Activated CD4-positive, alpha-beta T cell treated with anti-CD3 and anti-CD28 coated beads for 24 hours (primary cell): ENCODE measurements at places on chromosomes 12 and 14.

GRCh38 chr12:108255252-108255602 lies 83.9 kb downstream of the CMKLR1 start:
- DNase-seq = no peak

DNA sequence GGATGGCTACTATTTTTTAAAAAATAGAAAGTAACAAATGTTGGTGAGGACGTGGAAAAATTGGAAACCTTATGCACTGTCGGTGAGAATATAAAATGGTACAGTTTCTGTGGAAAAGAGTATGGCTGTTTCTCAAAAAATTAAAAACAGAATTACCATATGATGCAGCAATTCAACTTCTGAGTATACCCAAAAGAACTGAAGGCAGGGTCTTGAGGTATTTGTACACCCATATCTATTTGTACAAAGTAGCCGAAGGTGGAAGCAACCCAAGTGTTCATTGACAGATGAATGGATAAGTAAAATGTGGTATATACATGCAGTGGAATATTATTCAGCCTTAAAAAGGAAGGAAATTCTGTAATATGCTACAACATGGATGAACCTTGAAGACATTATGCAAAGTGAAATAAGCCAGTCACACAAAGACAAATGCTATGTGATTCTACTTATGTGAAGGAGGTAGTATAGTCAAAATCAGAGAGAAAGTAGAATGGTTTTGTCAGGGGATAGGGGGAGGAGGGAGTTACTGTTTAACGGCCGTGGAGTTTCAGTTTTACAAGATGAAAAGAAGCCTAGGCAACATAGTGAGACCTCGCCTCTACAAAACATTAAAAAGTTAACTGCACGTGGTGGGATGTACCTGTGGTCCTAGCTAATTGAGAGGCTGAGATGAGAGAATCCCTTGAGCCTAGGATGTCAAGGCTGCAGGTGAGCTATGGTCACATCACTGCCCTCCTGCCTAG lies 38.4 kb upstream of the CCT2 start:
- DNase-seq = no peak

DNA sequence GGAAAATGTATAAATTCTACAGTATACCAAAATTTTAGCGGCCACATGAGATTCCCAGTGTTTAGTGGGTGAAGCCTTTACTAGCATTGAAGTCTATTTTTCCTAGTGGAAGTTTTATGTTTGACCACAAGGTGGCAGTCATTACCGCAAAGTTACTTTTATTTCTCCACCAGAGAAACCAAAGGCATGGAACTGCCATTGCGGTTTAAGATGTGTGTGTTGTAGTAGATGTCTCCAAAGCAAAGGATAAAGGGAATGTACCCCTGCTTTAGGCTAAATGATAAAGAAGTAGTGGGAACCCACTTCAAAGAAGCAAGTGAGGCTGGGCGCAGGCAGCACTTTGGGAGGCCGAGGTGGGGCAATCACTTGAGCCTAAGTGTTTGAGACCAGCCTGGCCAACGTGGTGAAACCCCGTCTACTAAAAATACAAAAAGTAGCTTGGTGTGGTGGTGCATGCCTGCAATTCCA lies 140.5 kb downstream of the PRKCH start:
- DNase-seq = no peak

DNA sequence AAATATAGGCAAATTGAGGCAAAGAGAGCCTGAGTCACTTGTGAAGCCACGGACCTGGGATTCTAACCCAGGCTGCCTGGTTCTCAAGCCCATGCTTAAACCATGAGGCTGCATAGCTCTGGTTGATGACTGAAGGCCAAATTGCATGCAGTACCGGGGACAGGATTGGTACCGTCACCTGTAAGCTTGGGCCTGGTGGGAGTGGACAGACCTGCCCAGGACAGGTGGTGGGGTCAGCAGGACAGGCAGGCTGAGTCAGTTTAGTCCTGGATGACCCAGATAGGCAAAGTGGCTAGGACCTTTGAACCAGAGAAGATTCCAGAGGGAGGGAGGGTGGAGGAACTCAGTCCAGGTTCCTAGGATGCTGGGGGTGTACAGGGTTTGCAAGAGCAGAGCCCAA lies 25.8 kb downstream of the RIN3 start:
- no peak for DNase-seq

DNA sequence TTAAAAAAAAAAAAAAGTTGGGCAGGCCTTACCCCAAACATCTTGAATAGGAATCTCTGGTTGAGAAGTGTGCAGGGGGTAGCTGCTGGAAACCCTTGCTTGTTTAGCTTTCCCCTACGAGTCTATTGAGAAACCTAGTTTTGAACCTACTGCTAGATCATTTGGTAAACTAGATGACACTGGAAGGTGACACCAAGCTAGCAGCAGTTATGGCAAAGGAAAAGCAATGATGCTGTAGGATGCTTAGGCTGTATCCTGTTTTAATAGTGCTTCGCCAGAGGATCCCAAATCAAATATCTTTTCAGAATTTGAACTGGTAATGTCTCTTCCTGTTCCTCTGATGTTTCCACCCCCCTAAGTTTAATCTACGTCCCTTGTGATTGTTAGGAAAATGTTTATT lies 5.5 kb upstream of the PCED1B start:
- no peak for DNase-seq

DNA sequence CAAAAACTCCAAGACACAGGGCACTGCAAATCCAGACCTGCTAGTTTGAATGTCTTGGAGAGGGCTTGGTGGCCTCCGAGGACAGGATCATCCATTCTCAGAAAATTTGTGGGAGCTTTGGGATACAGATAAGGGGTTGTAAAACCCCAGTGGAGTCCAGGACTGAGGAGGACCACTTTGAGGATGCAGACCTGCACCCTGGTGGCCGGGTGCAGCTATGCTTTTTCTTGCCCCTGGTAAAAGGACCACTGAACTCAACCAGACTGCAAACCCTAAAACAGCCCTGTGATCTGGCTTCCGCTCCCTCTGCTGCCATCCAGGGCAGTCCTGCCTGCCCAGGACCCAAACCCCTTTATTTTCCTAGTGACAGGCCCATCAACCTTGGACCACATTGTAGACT lies 169.5 kb upstream of the DAAM1 start:
- DNase-seq = no peak

GRCh38 chr14:92004062-92004461 lies 35.8 kb downstream of the TRIP11 start:
- no peak for DNase-seq

GRCh38 chr14:37251775-37252174 lies 54.0 kb downstream of the MIPOL1 start:
- DNase-seq = no peak

DNA sequence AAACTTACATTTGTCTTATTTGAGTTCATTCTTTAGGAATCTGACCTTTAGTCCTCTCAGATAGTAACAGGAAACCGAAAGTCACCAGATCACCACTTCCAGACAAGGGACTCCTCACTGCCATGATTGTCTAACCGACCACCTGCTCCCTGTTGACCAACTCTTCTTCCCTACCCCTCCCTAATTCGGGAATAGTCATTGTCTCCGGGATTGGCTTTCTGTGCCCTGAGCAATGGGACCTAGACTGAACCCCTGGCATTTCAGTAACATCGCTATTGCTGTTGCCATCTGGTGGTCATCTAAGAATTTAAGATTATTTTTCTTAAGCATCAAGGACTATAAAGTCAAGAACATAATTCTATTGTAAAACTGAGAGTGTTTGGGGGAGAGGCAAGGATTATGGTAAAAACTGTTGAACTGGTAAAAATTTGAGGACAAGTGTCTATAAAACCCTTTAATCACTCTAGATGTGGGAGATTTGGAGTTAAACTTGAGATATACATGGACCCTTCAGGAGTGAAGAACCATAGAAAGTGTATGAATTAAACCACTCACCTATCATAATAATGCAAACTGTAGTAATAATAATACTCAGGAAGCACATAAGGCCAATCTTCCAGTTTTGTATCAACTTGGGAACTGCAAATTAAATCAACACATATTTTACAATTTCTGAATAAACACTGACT lies 6.3 kb downstream of the CLEC2A start:
- no peak for DNase-seq

- no peak for DNase-seq
These were observed 81.9 kb upstream of the ATF7IP start for GRCh38 chr12:14283489-14284144.

DNA sequence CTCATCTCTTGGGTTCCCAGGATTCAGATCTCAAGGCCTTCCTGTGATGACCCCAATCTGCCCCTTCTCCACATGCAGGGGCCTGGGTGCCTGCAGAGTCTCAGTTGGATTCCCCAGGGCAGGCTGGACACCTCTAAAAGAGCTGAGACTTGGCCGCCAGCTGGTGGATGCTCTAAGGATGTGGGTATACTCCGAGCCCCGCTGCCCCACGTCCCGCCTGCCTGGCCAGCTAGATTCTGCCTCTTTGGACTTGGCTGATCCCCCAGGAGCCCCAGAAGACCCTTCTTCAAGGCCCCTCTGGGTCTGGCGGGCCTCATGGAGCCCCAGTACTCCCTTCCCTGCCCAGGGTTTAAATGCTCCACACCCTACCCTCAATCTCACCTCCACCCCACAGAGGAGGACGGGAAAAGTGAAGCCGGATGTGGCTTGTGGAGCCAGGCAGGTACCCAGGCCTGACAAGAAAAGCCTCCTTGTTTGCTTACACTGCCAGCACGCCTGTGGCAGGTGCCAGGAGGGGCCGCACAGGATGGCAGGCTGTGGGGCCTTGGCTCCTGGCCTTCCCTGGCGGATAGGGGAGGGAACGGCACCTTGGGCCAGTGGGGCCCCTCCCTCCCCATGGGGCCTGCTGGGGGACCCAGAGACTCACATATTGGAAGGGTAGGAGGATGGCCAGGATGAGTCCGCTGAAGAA lies 15.1 kb downstream of the FAIM2 start:
- no peak for DNase-seq

GRCh38 chr12:81520064-81520945 lies 238.8 kb downstream of the PPFIA2 start:
- DNase-seq = no peak

GRCh38 chr14:24789378-24789884 lies 155.4 kb upstream of the GZMB start:
- DNase-seq = no peak

GRCh38 chr14:64005822-64006221 lies 153.0 kb downstream of the SYNE2 start:
- DNase-seq = no peak

DNA sequence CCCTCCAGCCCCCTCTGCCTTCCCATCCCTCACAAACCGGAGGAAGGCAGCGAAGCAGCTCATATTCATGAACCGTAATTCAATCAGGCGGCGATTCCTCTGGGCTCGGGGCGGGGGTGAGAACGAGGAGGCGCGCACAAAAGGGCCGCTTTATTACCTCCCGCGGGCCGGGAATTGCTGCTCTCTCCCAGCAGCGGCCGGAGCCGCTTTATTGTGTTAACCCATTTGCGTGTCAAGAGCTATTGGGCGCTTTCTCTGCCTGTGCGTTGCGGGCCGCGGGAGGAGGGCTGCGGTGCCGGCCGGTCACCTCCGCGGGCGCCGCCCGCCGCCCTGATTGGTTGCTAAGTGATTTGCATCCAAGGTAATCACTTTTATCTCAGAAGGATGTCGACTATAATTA lies 4.8 kb downstream of the FAM222A start:
- DNase-seq = no peak

- no peak for DNase-seq
These were observed 30.5 kb downstream of the DHRS7 start for GRCh38 chr14:60134702-60135101.

- no peak for DNase-seq
These were observed 253.2 kb downstream of the NOVA1 start for GRCh38 chr14:26344596-26344995.

DNA sequence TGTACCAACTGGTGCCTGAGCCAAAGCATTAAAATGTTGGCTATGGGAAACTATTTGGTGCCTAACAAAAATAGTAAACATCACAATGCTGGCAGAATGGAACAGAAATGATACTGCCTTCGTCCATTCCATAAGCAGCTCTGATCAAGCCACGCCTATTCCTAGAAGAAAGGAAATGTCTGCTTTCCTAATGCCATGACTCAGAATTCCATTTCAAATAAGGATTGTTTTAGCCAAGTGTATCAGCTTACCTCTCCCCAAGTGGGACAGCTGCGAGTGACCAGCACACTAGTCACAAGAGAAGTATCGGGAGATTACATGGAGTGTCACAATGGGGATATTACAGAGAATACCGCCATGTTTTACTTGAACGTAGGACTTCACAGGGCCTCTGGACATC lies 38.7 kb downstream of the GLT8D2 start:
- no peak for DNase-seq

GRCh38 chr12:131239384-131240094 lies 285.8 kb downstream of the ADGRD1 start:
- DNase-seq = no peak

- no peak for DNase-seq
These were observed 247.4 kb downstream of the GALC start for GRCh38 chr14:87745507-87746118.

- no peak for DNase-seq
These were observed 671.4 kb downstream of the GALC start for GRCh38 chr14:87321548-87321947.

DNA sequence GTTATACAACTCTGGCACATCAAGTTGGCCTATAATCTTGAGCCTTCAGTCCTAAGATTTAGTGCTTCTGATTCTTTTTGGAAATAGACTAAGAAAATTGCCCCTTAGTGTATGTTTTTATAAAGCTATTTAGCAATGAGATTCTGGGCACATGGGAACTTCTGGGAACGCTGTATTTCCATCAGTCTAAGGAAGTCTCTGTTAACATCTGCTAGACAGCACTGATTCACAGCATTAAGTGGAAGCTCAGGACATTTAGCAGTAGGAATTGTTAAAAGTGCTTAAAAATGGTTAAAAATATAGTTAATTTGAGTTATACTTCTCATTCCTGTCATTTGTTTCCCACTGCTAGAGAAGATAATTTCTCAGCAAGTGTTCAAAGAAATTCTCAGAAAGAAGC lies 579.1 kb downstream of the SLC16A7 start:
- DNase-seq = no peak

DNA sequence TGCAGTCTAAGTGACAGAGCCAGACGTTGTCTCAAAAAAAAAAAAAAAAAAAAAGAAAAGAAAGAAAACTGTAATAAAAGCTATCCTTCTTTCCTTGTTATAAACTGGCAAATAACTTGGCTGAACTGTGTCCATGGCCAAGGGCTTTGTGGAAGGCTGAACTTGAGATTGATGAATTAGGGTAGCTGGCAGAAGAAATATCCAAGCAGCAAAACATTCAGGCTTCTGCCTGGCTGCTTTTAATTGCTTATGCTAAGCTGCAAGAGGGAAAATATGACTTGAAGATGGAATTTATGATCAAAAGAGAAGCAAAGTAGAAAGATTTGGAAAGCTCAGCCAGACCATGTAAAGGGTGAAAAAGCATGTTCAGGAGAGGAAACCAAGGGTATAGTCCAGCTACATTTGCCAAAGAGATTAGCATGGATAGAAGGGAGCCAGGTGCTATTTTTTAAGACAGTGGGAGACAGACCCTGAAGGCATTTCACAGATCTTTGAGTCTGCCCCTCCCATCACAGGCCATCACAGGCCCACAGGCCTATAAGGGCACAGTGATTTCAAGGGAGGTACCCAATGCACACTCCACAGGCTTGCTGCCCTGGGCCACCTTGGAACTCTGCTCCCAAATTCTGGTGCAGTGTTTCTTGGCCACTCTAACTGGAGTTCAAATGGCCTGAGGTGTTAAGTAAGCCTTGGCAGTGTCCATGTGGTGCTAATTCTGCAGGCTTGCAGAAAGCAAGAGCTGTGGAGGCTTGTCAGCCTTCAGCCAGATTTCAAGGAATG lies 226.0 kb downstream of the AEBP2 start:
- no peak for DNase-seq

- no peak for DNase-seq
These were observed 14.5 kb downstream of the CBX5 start for GRCh38 chr12:54265364-54265812.

- no peak for DNase-seq
These were observed 166.7 kb upstream of the E2F7 start for GRCh38 chr12:77232045-77232444.
